Esophagus mucosa (tissue), 1 donor: ENCODE measurements at places on chromosomes 12 and 14. TPM values are rescaled to one million over a fixed set of nuclear protein-coding genes. Genes with fewer than 3 reads are reported as not detected.

DNA sequence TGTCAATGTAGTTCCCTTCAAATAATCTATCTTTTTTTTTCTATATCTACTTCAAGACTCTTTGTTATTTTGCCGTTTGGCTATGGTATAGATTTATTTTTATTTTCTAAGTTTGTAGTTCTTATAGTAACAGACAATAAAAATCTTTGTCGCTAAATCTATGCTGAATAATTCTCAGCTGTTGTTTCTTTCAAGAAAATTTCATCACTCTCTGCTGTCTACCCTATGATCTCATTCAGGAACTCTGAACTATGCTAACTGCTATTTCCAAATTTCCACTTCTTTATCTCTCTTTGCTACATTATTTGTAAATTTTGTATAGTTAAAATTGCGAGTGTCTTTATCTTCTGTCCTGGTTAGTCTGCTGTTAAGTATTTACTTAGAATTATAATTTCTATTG lies 353.6 kb downstream of the LRFN5 start:
- ATAC-seq = no peak

ING4 gene
- total RNA-seq = 15.4 TPM

DNA sequence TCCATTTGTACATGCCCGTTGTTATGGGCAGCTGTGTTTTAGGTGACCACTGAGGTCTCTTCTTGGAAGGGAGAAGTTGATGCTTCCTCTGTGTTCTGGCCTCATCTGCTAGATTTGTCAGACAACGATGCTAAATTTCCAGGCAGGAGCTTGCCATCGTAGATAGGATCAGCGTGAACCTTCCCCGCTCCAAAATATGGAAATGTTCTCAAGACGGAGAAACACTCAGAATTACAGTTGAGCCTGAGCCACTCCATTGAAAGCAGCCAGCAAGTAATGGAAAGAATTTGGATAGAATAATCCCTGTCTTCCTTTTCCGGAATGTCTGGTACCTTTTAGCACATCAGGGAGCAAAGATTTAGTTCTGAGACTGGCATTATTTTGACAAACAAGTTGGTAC lies 34.8 kb downstream of the TUNAR start:
- no peak for ATAC-seq

FBXW8 gene
- total RNA-seq = 8.0 TPM

GRCh38 chr12:49059299-49060171 lies 1.1 kb downstream of the KMT2D start:
- ATAC-seq = peak; percentile 5

TSPAN11 gene
- 0.72 TPM for total RNA-seq

- no peak for ATAC-seq
These were observed 4.9 kb downstream of the TC2N start for GRCh38 chr14:91862417-91862816.

GRCh38 chr12:68106160-68106559 lies 53.4 kb downstream of the IFNG start:
- ATAC-seq = no peak

TAPBPL gene
- total RNA-seq = 11.4 TPM

GRCh38 chr14:98908050-98908449 lies 363.9 kb downstream of the BCL11B start:
- peak; percentile 35 for ATAC-seq

DNA sequence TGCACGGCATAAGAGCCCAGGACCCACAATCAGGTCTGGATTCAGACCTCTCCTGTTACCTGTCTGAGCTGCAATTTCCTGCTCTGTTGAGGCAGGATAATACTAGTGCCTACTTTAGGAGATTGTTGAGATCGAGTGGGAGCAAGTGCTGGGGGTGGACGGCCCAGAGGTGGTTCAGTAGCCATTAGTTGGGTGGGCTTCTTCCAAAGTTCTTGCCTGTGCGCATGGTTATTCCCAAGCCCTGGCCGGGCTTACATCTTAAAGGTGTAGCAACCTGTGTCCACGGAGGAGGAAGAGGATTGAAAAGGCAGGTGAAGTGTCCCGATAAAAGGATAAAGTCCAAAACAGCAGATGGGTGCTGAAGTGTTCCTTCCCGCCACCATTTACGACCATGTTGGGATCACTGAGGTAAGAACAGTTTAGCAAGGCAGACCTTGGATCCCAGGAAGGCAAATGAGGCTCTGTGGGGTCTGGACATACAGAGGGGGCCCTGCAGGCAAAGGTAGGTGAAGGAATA lies 33.8 kb downstream of the ACACB start:
- no peak for ATAC-seq

GRCh38 chr12:58463051-58463450 lies 457.3 kb downstream of the LRIG3 start:
- ATAC-seq = no peak

HIGD1C gene
- not detected for total RNA-seq

RESF1 gene
- total RNA-seq = 31.9 TPM

IL31 gene
- total RNA-seq = not detected

DNA sequence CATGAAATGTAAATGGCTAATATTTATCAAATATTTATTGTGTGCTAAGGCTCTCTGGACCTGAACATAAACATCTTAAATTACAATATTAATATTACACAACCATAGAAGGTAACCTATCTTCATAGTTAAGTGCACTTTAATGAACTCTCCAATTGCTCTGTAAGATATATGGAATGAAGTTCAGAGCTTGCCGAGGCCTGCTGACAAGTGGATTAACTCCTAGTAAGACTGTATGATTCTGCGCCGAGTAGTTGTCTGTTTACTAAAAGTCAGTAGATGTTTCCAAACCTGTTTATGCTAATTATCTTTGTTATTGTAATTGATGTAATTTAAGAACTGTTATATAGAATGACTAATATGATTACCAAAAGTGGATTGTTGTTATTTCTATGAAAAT lies 77.2 kb downstream of the PTPRR start:
- ATAC-seq = no peak

DNA sequence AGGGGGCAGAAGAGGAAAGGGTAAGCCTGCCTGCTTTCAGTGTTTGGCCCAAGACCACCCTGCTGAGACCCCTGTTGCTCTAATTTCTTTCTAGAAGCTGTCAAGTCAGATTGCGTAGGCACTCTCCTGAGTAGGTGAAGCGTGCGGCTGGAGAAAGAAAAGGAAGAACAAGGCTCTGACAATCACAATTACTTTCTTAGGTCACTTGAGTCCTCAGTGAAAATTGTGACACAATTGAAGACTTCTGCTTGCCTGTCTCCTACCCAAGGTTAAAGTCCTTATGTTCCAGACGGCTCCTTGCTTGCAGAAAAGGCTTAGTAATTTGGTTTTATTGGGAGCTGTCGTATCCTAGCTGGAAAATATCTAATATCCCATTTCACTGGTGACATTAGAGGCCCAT lies 721 bp upstream of the CTSG start:
- ATAC-seq = no peak

SLC17A8 gene
- not detected for total RNA-seq

LALBA gene
- not detected for total RNA-seq

- ATAC-seq = no peak
These were observed 51.4 kb downstream of the BORCS5 start for GRCh38 chr12:12408265-12408690.

CLEC2A gene
- not detected for total RNA-seq

GRCh38 chr14:30767624-30768023 lies 106.7 kb upstream of the COCH start:
- ATAC-seq = no peak

DNA sequence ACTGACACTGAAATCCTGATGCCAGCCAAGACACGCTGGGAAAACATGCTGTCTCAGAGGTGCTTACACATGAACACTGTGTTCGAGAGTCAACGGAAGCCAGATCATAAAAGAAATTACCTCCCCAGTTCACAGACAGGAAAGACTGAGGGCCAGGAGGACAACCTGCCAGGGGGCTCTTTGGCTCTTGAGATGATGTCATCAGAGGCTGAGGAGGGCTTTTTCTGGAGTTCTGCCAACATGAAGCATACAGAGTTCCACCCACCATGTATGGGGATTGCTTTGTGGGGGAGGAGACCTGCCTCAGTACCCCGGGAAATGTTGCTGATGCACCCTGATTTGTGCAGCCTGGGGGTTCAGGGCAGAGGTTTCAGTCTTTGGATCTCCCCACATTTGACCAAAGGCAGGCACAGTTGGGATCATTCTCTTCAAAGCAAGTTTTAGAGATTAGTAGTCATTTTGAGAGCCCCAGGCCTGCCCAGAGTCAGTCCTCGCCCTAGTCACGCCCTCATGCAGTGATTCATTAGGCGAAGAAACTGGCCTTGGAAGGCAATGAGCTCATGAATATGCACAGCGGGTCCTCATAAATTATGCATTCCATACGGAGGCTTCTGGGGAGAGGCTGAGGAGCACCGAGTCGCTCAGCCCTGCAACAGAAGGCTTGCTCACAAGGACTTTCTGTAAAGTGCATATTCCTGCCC lies 34.9 kb upstream of the EML1 start:
- peak; percentile 84 for ATAC-seq

APPL2 gene
- total RNA-seq = 27.0 TPM

GRCh38 chr12:123171967-123172366 lies 21.1 kb upstream of the PITPNM2 start:
- no peak for ATAC-seq

DNA sequence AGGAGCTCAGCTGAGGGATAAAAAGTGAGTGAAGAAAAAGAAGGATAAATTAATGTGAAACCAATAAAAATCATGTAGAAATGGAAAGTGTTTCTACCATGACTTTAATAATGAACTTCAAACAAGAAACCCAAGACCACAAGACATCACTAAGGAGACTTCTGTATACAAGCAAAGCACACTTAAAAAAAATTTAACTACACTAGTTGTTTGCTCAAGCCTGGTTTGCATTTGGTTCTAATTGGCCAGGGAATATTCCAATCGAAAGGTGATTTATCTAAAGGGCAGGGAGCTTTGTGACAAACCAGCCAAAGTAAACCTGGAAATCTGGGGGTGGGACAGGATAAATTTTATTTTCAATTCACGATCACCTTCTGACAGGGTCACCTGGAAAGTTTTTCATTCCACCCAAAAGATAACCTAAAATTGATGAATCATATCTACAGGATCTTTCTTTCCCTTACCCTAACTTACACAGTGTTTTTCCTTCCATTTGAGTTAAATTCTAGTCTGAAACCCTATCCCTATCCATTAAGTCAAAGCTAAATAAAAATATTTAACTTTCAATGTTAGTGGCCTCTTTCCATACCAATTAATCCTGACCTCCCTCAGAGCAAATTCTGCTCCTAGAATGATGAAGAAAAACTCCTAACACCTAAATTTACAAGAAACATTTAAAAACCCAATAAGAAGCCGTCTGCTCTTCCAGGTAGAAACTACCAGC lies 2.6 kb downstream of the EGLN3 start:
- no peak for ATAC-seq

DNA sequence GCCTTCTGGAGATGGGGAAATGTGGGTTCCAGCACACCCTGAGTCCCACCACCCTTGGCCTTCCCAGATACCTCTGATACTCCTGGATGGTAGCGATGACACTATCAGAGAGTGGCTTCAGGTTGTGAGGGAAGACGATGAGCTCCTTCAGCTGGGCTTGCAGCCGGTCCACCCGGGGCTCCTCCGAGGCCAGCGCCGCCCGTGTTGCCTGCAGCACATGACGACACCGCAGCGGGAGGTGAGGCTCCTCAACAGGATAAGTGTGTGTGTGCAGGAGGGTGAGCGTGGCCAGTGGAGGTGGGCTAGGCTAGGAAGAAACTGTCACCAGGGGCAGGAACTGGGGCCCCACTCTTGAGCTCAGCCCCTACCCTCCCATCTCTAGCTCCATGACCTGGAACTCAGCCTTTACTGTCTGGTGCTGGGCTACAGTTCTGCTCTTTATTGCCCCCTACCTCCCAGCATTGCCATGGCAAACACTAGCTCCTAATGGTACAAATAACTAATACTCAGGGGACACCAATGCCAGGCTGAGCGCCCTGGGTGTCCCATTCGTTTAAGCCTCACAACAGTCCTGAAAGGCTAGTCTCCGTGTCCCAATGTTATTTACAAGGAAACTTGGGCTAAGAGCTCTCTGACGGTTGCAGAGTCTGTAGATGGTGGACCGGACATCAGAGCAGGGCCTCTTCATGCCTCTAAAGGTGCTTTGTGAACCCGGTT lies 64.1 kb downstream of the SYNE3 start:
- ATAC-seq = no peak

- no peak for ATAC-seq
These were observed 65.2 kb downstream of the KDM2B start for GRCh38 chr12:121515615-121516014.

PRH2 gene
- not detected for total RNA-seq

GRCh38 chr14:91067186-91067585 lies 6.7 kb upstream of the RPS6KA5 start:
- ATAC-seq = no peak

DNA sequence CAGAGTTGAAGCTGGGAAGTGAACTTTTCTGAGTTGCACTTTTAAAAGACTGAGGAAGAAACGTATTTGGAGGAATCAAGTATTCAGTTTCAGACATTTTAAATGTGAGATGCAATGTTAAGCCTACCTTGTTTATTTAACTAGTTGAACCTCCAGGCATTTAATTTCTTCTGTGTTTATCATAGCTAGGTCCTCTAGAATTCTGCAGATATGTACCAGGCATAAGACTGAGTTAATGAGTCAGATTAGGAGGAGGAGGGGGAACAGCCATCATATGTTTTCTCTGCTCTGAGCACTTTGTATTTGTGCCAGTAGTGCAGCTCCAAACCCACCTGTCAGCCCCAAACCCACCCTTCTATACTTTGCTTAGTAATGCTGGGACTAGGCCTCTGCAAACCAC lies 16.4 kb upstream of the SAMD4A start:
- no peak for ATAC-seq

- no peak for ATAC-seq
These were observed 437.7 kb upstream of the FAR2 start for GRCh38 chr12:28711421-28711820.

- ATAC-seq = peak; percentile 52
These were observed 196.6 kb downstream of the PCNX1 start for GRCh38 chr14:71103662-71104484.

- peak; percentile 71 for ATAC-seq
These were observed 114.3 kb downstream of the KSR2 start for GRCh38 chr12:117854339-117855012.

GRCh38 chr14:33359288-33359881 lies 420.7 kb downstream of the NPAS3 start:
- no peak for ATAC-seq

KCNC2 gene
- total RNA-seq = not detected

DNA sequence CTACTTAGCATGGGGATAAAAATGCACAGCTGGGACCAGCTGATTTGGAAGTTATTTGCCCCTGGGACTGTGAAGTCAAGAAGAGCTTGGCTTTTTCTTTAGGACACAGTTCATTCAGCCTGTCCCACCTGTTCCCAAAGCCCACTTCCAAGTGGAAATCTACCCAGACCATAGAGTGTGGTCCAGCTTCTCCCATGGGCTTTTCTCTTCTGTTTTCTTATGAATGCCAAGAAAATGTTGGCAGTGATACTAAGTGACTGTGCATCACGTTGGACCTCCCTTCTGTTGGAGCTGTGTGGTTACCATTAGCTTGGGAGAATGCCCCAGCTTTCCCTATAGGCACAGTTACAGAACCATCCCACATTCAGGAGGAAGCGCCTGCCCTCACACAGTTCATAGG lies 89.4 kb downstream of the NT5DC3 start:
- no peak for ATAC-seq
